T-cell (primary cell): ENCODE measurements at places on chromosomes 2 and 18.

- no peak for DNase-seq
Measured at GRCh38 chr2:65033178-65033577, 23.0 kb upstream of the CEP68 start.

GRCh38 chr2:221845021-221845365, 272.9 kb upstream of the EPHA4 start:
- no peak for DNase-seq

- peak; percentile 2 for DNase-seq
Measured at GRCh38 chr2:64524604-64525316, 632 bp downstream of the AFTPH start.

DNA sequence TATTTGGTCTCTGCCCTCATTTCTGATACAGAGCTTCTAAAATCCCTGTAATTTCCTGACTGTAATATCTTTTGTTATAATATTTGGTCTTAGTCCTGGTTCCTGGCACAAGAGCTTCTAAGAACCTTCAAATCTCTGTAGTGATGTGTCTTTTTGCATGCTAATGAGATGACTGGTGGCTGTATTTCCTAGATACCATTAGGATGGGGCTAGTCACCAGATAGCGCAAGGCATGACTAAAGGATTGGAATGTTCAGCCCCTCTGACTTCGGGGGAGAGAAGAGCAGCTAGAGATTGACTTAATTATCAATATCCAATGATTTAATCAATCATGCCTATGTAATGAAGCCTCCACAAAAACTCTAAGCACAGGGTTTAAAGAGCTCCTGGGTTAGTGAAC, 620.8 kb upstream of the ACVR2A start:
- no peak for DNase-seq

DNA sequence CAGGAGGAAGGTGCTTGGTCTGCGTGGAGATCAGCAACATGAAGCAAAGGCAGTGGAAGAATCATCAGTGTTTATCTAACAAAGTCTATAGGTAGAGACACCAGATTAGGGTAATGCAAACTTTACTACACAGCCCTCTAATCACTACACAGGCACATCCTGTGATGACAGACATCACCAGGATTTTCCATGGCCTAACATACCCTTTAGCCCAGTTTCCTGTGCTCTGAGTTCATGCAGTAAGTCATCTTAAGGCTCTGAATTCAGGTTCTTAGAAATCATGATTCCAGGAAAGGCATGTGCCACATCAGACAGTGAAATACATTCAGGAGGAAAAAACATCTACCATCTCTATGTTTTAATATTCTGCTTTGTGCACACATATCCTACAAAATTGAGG, 708.5 kb upstream of the SLC8A1 start:
- no peak for DNase-seq

GRCh38 chr18:79829136-79829854, 31.6 kb downstream of the KCNG2 start:
- no peak for DNase-seq

GRCh38 chr18:21327101-21327500, 85.1 kb downstream of the GREB1L start:
- no peak for DNase-seq

DNA sequence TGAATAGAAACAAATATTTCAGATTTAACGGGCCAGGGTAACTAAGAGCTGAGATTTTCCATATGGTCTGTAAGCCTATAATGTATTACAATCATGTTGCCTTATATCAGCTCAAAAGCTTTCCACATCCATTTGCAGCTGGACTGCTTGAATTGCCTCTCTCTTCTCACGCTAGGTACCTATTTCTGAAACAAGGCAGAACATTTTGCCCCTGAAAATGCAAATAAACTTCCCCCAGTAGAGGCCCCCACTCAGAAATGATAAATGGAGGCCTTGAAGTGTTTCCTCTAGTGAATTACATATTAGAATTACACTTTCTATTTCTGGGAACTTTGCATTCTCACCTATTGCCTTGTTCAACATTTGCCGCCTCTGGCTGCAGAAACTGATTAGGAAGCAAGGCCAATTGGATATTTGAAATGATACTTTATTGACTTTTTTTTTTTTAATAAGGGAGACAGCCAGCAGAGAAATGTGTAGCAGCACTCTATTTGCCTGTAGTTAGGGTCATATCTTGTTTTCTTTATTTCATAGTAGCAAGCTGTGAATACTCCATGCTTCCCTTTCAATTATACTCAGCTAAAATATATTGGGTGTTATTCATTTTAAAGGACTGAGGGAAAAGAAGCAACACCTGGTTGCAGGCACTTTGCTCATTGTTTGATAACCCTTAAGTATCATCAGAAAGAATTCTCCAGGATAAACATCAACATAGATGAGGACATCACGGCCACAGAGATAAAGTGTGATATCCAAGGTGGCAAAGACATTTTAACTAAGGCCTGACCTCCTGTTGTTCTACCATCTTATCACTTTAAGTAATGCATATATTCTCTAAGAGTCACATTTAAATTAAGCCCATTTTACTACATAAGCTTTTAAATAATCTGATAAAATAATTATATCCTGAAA, 505.5 kb downstream of the LRRTM4 start:
- no peak for DNase-seq

DNA sequence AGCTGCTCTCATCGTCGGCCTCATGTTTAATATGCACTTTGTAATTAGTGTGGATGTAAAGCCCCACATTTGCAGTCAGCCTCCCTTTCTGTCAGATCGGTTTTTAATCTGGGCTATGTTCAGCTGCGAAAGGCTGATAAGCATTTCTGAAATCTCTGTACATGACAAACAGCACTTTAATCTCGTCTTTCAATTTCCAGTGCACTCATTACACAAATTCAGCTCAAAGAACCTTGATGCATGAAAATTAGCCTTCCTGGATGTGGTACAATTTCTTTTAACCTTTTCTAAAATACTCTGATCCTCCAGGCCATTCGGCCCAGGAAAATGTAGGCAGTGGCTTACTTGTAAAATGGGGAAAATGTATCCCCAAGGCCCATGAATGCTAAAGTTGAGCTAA, 265.1 kb downstream of the RND3 start:
- DNase-seq: no peak

- DNase-seq: no peak
Measured at GRCh38 chr18:40546875-40547274, 1408.2 kb upstream of the PIK3C3 start.

GRCh38 chr2:239693761-239694415, 293.1 kb upstream of the HDAC4 start:
- no peak for DNase-seq
